ENCODE measurements at places on chromosomes 7 and 10.

- DNase-seq, result peak; percentile 83
Observed at GRCh38 chr7:33764752-33765451, 140.4 kb upstream of the BMPER start.

DNA sequence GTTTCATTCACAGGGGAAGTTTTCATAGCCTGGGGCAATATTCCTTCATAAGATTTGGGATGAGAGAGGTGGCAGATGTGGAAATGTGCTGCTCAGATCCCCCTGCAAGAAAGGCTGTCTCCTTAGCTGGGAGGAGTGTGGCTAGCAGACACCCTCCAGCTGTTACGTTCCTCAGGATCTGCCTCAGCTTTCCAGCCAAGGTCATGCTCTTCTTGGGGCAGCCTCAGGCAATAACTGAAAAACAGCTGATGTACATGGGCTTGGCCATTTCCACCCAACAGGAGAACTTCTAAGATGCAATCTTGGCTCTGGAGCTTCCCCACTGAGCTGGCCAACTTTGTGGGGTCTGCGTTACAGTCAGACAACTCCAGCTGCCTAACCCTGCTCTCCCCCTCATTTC is 51.3 kb upstream of the SEPTIN7 start:
- DNase-seq, result no peak

DNA sequence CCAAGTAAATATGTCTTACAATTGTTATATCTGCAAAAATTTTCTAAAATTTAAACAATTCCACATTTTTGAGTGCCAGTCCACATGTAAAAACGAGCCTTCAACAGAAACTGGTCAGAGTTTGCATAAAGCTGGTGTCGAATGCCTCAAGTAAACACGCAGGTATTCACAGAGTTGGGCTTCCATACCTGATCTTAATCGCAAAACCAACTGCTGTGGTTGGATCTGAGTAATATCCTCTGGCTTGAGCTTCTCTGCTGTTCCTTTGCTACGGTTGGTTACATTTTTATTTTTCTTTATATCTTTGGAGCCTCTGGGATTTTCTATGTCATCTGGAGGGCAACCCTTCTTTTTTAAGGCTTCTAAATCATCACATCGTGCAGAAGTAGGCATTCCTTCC is 28.4 kb downstream of the ITGB1 start:
- no peak for DNase-seq

DNA sequence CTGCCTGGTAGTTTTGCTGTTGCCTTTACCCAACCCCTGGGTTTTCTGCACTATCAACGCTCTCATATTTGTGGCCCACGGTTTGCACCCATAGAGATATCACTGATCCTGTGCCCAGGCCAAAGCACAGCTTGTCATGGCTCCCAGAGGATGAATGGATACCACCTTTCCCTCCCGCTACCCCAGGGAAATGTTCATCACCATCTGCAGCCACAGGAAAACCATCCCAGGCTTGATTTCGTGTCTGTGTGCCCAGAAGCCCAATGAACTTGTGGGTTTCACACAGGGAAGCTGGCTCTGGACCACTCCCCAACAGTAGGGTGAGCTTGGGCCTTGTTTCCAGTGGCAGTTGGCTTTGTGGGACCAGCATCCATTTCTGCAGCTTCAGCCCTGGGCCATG is 143.1 kb upstream of the GDF10 start:
- DNase-seq, result no peak

DNA sequence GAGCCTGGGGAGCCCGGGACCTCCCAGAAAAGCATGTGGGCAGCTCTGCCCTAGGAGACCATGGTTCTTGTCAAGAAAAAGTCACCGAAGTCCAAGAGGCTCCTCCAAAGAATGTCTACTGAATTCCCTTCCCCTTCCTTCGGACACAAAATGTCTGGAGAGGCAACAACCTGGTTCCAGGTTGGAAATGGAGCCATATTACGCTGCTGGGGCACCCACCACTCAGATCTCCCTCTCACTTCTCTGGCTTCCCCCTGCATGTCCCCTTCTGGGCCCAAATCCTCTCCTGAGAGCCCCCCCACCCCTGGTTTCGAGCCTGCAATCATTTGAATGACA is 52.6 kb downstream of the RGS10 start:
- DNase-seq, result no peak

DNA sequence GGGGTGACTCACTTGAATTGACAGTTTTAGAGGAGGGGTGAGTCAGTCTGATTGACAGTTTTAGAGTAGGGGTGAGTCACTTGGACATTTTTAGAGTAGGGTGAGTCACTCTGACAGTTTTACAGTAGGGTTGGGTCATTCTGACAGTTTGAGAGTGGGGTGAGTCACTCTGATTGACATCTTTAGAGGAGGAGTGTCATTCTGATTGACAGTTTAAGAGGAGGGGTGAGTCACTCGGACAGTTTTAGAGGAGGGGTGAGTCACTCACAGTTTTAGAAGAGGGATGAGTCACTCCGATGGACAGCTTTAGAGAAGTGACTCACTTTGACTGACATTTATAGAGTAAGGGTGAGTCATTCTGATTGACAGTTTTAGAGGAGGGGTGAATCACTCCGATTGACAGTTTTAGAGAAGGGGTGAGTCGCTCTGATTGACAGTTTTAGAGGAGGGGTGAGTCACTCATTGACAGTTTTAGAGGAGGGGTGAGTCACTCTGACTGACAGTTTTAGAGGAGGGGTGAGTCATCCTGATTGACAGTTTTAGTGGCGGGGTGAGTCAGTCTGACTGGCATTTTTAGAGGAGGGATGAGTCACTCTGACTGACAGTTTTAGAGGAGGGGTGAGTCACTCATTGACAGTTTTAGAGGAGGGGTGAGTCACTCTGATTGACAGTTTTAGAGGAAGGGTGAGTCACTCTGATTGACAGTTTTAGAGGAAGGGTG is 595.9 kb downstream of the DNAJB6 start:
- DNase-seq, result peak; percentile 1

DNA sequence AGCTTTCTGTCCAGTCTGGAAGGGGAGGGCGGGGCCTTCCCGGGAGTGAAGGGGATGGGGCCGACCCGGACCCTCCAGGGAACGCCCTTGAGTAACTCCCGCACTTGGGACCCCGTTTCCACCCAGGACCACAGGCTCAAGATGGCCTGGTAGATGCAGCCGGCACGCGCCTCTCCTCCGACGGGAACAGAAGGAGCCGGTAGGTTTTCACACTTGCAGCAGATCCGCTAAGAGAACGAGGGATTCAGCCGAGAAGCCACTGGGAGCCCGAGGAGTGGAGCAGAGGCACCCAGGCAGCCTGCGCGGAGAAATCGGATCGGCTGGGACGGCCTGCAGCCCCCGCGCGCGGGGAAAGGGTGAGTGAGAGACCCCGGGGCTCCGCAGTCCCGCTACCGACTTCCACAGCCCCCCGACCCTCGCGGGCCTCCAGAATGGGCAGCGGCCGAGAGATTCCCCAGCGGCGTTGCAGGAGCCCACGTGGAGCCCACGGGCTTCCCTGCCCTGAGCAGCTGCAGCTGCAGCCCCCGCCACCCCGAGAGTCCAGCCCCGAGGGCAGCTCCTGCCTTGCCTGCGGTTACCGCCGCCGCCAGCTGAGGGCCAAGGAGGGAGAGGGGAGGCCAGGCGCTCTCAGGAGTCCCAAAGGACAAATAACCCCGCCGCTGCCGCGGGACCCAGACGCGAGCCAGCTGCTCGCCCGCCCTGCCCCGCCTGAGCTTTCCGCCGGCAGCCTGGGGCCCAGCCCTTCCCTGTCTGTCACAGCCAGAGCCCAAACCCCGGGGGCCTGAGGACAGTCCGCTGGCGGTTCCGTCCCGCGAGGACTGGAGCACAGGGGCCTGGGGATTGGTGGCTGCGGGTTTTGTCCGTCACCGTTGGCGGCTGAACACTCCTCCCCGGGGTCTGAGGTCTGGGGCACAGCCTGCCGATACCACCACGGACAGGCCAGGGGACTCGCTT is 21.8 kb downstream of the IFT22 start:
- DNase-seq, result no peak

DNA sequence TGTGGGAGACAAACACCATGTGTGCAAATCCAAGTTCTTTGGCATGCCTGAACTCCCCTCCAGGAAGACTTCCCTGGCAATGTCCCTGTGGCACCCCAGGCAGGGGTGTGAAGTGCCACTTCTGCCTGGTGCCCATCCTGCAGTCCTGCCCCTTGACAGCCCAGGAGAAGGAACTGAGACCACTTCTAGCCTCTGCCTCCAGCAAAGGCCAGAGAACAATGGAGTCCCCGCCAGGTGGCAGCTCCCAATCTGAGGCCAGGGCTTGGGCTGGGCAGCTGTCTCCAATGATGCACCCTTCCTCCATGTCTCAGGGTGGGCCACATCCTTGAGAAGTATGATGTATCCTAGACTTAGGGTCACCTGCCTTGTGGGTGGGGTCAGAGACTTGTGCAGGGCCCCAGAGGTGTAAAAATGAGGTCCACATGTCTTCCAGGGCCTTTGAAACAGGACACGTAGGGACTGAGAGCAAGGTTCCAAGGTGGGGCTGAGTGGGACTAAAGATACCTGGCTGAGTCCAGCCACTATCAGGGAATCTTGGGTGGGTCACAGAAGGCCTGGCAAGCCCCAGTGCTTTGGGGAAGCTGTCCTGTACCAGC is 5.5 kb downstream of the FXYD4 start:
- DNase-seq, result no peak

GRCh38 chr7:135772639-135773222 is 24.1 kb upstream of the FAM180A start:
- no peak for DNase-seq

GRCh38 chr10:132904181-132904813 is 38.1 kb downstream of the CFAP46 start:
- DNase-seq, result no peak

- DNase-seq, result no peak
Observed at GRCh38 chr7:92797284-92797683, 39.1 kb downstream of the CDK6 start.

DNA sequence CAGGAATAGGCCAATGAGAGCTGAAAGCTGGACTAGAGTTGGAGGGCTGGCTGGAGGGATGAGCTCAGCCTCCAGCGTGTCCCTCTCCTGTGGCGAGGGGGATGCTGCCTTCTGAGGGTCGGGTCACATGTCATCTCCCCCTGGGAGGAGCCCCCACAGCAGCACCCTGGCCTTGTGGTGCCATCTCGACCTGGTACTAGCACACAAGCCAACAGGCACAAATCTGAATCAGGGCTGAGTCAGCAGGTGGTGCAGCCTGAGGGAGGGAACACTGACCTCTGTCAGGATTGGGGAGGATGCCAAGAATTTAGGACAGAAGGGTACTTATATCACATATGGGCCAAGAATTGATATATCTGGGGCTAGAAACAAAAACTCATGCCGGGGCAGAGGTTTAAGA is 280.4 kb downstream of the CELF2 start:
- no peak for DNase-seq

DNA sequence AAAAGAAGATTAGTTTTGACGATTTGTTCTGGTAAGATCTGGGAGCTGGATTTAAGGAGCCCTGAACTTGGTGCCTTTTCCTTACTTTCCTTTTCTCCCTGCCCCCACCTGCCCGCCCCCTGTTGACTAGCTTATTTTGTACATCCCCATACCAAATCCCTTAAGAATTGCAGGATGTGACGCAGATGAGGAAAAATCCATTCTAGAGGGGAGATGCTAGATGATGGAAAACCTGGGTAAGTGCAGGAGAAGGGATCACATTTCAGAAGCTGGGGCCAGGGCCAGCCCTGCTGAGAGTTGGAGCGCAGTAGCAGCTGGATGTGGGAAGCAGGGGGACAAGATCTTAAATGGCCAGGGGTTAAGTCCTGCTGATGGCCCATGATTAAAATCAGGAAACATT is 93.9 kb downstream of the CCDC3 start:
- peak; percentile 59 for DNase-seq

DNA sequence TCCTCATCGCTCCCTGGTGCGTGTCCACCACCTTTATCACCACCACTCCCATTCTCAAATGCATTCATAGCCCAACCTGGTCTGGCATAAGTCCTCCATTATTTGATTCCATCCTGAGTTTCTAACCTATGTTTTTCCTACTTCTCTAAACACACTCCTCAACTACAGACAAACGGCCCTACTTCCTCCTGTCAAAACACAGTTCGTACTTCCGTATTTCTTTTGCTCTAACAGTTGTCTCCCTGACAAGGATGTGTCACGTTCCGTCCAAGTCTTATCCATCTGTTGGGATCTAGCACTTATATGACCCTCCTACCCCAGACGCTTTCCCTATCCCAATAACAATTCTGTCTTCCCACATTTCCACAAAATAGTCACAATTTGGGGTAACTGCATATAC is 46.8 kb downstream of the DOCK4 start:
- no peak for DNase-seq

DNA sequence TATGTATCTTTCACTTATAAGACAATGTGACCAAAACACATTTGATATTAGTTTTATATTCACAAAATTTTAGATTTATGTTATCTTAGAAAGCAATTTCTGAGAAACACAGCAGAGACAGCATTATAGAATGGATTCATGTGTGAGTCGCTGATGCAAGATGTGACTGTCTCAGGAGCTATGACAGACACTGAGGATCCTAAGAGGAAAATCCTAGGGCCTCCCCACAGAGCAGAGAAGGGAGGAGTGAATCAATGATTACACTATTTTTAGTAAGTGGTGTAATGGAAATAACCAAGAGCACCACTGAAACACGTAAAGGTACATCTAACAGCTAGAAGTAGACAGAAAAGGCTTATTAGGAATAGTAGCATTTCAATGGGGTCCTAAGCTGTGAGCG is 204.0 kb upstream of the PTN start:
- DNase-seq, result no peak

GRCh38 chr10:129523723-129524316 is 56.8 kb downstream of the MGMT start:
- no peak for DNase-seq

DNA sequence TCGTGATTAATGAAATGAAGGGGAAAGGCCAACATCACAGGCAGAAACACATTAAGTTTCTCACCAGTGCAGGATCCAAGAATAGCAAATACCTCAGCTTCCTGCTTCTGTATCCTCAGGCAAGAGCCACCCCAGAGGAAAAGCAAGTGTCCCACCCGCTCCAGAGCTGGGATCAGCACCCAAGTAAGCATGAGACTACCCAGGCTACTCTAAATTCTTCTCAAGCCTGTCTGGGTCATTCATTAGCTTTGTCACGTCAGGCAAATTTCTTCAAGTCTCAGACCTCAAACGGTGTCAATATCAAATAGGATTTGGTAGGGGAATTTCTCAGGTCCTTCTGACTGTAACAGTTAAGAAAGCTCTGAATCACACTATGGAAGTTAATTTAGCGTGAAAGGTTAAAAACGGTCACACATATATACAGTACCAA is 59.0 kb downstream of the GNA12 start:
- DNase-seq, result peak; percentile 75

GRCh38 chr7:101058355-101058754 is 26.9 kb upstream of the TRIM56 start:
- peak; percentile 27 for DNase-seq

DNA sequence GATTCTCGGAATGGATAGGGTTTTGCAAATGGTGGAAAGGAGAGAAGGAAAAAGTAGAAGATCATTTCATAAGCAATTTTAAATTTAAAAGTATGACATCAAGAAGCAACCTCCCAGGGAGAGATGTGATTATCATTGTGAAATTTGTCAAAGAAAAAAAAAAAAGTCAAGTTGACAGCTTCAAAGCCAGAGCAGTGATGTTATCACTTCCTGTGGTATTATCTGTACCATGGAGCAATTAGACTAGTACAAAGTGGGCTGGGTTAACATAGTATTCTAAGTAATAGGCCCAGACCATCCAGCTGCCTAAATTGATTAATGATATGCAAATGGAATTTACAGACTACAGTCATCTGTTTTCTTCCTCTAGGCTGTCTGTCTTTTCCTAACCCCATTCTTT is 84.0 kb upstream of the NPY start:
- DNase-seq, result no peak

GRCh38 chr7:28130277-28130676 is 50.3 kb downstream of the JAZF1 start:
- DNase-seq, result peak; percentile 60
